Omental fat pad (tissue), 4 donors: ENCODE measurements at places on chromosomes 12 and 14.

- no peak for DNase-seq
These were observed 49.7 kb downstream of the DAAM1 start for GRCh38 chr14:59238216-59238615.

- DNase-seq = no peak
These were observed 15.4 kb downstream of the VASH1 start for GRCh38 chr14:76776428-76777251.

GRCh38 chr14:54589076-54589475, 22.1 kb downstream of the SAMD4A start:
- no peak for DNase-seq

DNA sequence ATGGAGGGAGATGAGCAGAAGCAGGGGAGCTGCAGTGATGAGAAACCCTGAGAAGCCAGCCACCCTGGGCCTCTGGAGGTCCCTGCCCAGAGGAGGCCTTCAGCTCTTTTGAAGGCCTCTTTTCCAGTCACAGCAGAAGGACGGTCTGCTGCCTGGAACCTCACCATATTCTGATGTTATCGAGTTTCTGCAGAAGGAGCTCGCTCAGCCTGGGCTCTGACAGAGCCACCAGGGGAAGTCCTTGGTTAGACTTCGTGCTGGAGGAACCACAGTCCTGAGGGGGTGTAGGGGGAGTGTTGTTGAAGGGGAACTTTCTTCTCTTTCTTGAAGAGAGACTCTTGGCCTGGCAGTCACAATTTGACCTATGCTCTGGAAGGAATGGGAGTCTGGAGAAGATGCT, 25.1 kb upstream of the BATF start:
- DNase-seq = no peak

- DNase-seq = no peak
These were observed 17.7 kb downstream of the STXBP6 start for GRCh38 chr14:25032092-25032784.

DNA sequence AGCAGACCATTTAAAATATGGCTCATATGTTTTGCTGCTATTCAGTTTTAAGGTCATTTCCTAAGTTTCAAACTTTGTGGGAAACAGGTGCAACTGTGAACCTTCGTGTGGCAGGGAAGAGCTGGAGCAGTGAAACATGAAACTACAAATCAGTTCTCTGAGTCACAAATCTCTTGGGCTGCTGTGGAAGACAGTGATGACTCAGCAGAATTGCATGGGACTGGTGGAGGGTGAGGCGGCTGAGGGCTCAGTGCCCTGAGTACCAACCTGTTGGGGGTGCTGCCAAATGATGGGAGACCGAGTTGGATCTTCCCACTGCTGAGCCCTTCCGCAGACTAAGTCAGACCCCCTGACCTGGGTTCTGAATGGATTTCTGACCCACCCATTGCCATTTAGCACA, 8.4 kb upstream of the CALM1 start:
- no peak for DNase-seq

DNA sequence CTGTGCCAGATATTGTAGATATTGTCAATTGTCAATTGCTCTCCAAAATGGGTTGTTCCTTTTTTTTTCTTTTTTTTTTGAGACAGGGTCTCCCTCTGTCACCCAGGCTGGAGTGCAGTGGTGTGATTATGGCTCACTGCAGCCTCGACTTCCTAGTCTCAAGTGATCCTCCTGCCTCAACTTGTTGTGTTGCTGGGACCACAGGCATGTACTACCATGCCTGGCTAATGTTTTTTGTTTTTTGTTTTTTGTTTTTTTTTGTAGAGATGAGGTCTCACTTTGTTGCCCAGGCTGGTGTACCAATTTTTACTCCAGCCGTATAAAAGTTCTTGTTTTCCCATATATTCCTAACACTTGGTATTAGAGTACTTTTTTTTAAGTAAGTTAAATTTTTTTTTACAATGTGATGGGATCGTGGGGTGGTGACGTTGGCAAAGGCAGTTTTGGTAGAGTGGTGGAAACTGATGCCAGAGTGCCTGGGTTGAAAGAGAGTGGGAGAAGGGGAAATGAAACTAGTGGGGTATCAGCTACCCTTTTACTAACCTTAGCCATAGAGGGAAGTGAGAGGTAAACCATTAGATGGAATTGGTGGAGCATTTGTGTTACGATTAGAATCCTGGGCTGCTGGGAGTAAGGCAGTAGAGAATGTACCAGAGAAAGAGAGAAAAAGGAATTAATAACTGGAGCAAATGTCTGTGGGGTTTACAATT, 33.0 kb upstream of the CFAP54 start:
- DNase-seq = no peak

DNA sequence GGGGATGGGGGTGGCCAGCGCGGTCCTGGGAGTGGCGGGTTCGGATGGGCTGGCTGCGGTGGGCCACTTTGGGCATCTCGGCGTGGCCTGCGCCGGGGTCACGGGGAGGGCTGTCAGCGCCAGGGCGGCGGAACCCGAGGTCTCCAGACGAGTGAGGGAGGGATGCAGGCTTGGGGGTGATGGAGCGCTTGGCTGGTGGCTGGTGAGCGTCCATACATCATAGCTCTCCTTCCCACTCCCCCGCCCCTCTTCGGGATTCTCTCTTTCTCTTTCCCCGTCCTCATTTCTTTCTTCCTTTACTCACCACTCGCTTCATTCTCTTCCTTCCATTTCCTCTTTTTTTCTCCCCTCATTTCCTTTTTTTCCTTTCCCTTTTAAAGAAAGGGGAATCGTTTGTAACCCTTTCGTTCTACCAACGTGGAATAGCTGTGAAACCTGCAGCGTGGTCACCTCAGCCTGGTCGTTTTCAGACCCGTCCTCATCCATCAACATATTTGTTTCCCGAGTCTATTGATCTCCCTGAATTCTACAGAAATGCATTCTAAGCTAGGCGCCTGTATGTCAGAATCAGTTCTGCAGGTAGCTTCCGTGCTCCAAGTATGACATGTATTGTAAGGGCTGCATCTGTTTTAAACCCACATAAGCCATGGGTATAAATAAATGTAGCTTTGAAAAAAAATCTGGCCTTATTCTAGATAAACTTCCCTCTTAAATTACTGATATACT, 260.3 kb upstream of the E2F7 start:
- DNase-seq = no peak

GRCh38 chr14:32809255-32809654, 129.4 kb upstream of the NPAS3 start:
- no peak for DNase-seq

DNA sequence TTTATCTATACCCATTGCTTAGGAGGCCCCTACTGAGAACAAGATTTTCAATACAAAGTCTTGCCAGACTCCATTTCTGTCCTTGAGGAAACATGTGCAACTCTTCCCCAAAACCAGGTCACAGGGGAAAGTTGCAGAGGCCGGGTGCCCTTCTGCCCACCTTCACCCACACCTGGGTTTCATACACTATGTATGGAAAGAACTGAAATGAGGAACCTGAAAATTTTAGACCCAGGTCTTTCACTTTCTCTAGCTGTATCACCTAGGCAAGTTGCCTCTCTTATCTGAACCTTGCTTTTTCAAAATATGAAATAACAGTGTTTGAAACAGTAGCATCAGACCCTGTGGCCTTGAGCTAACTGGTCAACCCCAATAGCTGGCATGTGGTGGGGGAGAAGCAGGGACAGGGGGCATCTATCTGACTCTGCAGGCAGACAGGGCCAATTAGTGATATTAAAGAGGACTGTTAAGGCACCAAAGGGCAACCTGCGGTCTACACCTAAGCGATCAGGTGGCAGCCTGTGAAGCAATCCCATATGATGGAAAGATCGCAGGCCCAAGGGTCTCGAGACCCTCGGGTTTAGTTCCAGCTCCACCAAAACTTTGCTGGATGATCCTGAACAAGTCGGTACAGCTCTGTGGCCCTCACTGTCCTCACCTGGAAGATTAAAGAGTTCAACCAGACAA, 346.5 kb downstream of the BCL11B start:
- no peak for DNase-seq

GRCh38 chr14:104676130-104676693, 13.2 kb upstream of the INF2 start:
- no peak for DNase-seq

- no peak for DNase-seq
These were observed 24.5 kb downstream of the FIGNL2 start for GRCh38 chr12:51823875-51824565.

GRCh38 chr12:17528394-17528793, 561.6 kb downstream of the RERGL start:
- DNase-seq = no peak

- DNase-seq = no peak
These were observed 8.2 kb downstream of the GPRC5D start for GRCh38 chr12:12943586-12944260.

GRCh38 chr12:128421375-128421774, 154.4 kb downstream of the TMEM132C start:
- no peak for DNase-seq

- DNase-seq = no peak
These were observed 224.1 kb downstream of the BCAT1 start for GRCh38 chr12:24724814-24725213.

- no peak for DNase-seq
These were observed 12.7 kb downstream of the CCDC197 start for GRCh38 chr14:94009767-94010166.

DNA sequence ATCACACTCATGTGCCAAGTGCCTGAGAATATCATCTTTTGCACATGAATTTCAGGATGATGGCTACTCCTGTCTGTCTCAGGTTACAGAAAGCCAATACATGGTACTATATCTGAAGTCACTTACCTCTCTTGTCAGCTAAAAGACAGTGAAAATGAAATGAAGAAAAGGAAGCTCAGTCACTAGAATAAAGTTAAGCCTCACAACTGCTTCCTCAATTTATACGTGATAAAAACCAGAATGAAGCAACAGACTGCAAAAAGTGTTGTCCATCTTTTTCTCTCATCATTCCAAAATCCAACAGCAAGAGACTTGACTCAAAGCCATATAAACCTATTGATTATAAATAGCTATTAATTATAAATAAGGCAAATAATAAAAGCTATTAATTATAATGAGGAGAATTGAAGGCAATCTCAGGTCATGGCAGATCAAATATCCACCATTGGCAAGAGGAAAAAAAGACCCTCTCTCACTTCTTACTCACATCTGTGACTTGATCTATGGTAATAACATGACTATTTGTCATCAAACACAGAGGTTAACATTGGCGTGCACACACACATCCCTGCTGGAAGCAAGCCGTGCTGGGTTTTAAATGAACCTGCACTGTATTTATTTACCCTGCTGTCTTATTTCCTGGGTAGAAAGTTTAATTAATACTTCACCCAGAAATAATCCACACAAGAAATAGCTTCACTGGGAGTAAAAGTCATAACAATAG, 10.0 kb downstream of the NIN start:
- no peak for DNase-seq

DNA sequence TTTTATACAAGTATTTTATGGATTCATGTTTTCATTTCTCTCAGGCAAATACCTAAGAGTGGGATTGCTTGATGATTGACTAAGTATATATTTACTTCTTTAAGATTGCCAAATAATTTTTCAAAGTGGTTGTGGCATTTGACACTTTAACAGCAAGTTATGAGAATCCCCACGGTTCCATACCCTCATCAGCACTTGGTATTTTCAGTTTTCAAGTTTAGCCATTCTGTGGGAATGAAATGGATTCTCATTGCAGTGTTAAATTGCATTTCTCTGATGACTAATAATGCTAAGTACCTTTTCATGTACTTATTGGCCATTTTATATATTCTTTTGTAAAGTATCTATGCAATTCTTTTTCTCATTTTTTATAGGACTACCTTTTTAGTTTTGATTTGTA, 301.5 kb upstream of the DIO3 start:
- DNase-seq = no peak

DNA sequence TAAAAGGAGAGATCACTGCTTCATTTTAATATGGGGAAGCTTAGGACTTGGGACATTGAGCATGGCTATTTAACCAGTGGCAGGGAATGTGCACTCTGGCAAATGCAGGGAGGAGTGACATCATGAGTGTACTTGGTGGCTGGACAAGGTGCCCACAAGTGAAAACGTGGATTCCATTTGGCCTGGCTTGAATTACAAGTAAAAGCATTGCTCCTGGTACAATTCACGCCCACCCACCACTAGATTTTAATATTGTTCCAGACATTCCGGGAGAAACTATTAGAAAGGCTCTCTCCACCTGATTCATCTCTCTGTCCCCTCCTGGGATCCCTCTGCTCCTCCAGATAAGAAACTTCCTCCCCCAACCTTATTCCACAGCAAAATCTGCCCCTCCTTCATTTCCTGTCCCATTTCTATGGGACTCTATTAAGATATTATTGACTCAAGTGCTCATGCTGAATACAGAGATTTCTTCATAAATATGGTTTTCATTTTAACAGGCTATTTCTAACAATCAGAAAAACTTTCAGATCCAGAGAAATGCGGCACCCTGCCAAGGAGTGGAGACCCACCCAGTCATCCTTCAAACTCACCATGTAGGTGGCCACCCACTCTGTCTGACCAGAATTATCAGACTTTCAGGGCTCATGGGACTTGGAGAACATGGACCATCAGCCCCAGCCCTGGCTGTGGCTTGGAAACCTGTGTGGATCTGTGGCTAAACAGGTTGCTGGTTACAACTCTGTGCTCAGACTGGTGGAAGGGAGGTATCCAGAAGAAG, 43.2 kb downstream of the SSPN start:
- DNase-seq = no peak

DNA sequence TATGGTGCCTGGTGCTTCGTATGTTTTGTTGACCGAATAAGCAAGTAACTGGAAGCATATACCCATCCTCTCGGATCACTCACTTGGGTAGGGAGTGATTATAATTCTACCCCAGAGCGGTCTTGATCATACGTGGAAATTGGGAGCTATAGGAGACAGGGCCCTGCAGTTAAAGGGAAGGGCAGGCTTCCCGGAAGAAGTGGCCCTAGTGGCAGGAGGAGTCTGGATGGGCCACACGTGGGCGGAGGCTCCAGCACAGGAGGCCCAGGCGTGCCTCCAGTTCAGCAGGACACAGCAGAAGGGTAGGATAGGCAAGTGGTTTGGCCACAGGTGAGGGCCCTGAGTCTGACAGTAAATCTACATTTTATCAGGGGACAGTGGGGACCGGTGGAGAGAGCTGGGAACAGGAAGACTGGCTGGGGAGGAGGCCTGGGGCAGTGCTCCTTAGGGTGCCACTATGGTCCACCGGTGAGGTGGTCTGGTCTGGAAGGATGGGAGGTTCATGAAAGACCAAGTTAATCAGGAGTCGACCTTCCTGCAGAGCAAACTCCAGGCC, 23.5 kb upstream of the YY1 start:
- no peak for DNase-seq

DNA sequence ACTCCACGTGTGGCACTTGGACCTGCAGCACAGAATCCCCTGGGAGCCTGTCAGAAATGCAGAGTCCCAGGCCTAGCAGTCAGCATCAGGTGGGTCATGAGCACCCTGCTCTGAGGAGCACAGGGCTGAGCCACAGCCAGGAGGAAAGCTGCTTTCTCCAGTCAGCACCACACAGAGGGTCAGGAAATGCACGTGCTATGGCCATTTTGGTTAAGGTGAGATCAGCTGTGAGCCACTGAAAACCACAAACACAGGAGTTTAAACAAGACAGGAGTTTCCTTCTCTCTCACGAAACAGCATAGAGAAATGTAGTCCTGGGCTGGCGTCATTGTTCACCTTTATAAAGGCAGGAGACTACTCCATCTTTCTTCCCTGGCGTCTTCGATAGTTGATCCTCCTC, 204.5 kb upstream of the SFSWAP start:
- DNase-seq = no peak

GRCh38 chr12:11477110-11477509, 81.7 kb upstream of the PRB2 start:
- DNase-seq = no peak

- no peak for DNase-seq
These were observed 32.1 kb upstream of the SGPP1 start for GRCh38 chr14:63760014-63760413.

- no peak for DNase-seq
These were observed 16.9 kb upstream of the KRR1 start for GRCh38 chr12:75528272-75528671.
